Stimulated activated CD8-positive, alpha-beta memory T cell treated with anti-CD3 and anti-CD28 coated beads, Interleukin-15, amount 100 ng/mL, for 1 hour (primary cell): ENCODE measurements at places on chromosomes 1 and 21.

DNA sequence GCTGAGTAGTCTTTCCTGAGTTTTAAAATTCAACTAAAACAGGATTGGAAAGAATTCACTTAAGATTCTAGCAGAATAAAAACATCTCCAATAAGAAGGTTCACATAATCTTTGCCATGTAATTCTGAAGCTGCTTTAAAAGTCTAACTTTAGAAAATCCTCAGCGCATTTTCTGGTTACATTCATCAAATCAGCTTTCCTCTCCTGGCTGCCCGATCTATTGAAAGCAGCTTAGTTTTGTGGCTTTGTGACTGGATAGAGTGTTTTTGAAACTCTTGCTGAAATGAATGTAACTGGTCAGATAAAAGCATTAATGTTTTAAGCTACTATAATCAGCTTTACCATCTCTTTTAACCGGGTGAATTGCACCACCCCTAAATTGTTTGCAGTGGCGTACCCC, 66.8 kb downstream of the DOP1B start:
- no peak for DNase-seq

GRCh38 chr1:8782001-8782620, 35.3 kb downstream of the RERE start:
- no peak for DNase-seq

GRCh38 chr1:18119289-18119688, 11.7 kb downstream of the IGSF21 start:
- no peak for DNase-seq

GRCh38 chr1:173749137-173749536, 34.4 kb downstream of the KLHL20 start:
- DNase-seq, result no peak

- DNase-seq, result no peak
These were observed 257.5 kb upstream of the PRMT6 start for GRCh38 chr1:106798991-106799390.
